ENCODE measurements at places on chromosomes 5 and 9.
A peak's percentile ranks its signal among the peaks of the same experiment; 100 is the strongest.

- H3K27me3 ChIP-seq = no peaks in the 10 kb centered on the region
- no peaks in the 10 kb centered on the region for H3K36me3 ChIP-seq
- peak overlapping the region; percentile 71 for H3K4me3 ChIP-seq
- no peak for DNase-seq
Observed at GRCh38 chr5:102753889-102754766, 977 bp upstream of the PAM start.

DNA sequence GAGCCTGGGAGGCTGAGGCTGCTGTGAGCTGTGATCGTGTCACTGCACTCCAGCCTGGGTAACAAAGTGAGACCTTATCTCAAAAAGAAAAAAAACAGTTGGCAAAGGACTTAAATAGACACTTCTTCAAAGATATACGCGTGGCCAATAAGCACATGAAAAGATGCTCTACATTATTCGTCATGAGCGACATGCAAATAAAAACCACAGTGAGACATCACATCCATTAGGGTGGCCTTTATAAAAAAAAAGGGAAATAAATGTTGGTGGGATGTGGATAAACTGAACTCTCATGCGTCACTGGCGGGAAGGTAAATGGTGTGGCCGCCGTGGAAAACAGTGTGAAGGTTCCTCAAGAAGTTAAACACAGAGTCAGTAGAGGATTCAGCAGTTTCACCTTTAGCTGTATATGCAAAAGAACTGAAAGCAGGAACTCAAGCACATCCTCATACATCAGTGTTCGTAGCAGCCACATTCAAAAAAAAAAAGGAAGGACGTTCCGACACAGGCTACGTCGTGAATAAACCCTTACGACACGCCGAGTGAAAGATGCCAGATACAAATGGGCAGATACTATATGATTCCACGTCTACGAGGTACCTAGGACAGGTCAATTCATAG lies 24.5 kb upstream of the NRARP start:
- H3K27ac ChIP-seq = no peak overlapping the region
- no peak overlapping the region for H3K4me3 ChIP-seq
- no peaks in the 10 kb centered on the region for H3K27me3 ChIP-seq

- peak; percentile 85 for DNase-seq
- no peak overlapping the region for H3K4me3 ChIP-seq
- no peaks in the 10 kb centered on the region for H3K36me3 ChIP-seq
- H3K27me3 ChIP-seq = no peaks in the 10 kb centered on the region
- H3K27ac ChIP-seq = peak overlapping the region; percentile 35
- peaks cover 13% of the 10 kb centered on the region for H3K4me1 ChIP-seq
Observed at GRCh38 chr5:16539169-16539666, 73.6 kb upstream of the ZNF622 start.

- H3K27ac ChIP-seq = no peak overlapping the region
- DNase-seq = no peak
- H3K36me3 ChIP-seq = no peaks in the 10 kb centered on the region
- peaks cover 10% of the 10 kb centered on the region for H3K4me1 ChIP-seq
- H3K27me3 ChIP-seq = no peaks in the 10 kb centered on the region
Observed at GRCh38 chr5:158715592-158715991, 384.1 kb downstream of the EBF1 start.

Measured in fibroblast of lung (primary cell).